ENCODE measurements at places on chromosomes 16 and 17. TPM values are rescaled to one million over a fixed set of nuclear protein-coding genes. Genes with fewer than 3 reads are reported as not detected.

- DNase-seq: no peak
These were observed 41.7 kb downstream of the EFCAB5 start for GRCh38 chr17:29982991-29983653.

- DNase-seq: no peak
These were observed 17.1 kb upstream of the CCR7 start for GRCh38 chr17:40582328-40582901.

DNA sequence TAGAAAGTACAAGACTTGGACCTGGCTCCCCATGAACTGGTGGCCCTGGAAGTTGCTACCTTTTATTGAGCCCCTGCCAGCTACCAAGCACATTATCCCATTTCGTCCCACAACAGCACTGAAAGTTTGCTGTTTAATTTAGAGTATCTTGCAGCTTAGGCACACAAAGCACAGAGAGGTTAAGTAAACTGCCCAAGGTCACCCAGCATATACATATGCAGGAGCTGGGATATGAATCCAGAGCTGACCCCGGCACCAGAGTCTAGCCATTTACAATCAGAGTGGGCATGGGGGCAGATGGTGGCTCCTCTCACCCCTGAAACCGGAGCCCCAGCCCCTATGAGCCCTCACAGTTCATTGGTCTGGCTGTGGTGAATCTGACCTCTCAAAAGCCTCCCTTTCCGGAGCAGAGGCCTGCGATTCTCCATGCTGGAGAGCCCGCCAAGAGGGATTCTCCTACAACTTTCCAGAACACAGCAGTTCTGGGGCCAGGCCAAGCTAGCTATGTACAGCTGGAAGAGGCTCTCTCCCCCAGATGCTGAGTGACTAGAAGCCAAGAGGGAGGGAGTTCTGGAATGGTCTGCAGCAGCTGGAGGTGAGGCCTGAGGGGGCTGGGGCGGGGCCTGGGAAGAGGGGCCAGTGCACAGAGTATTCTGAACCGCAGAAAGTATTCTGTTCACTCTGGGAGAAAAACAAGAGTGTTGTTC lies 58.3 kb downstream of the SREBF1 start:
- DNase-seq: no peak

- no peak for DNase-seq
These were observed 27.7 kb downstream of the ABCC1 start for GRCh38 chr16:15976929-15977637.

- no peak for DNase-seq
These were observed 618.7 kb downstream of the KCNJ18 start for GRCh38 chr17:22310717-22311686.

- DNase-seq: no peak
These were observed 115.3 kb downstream of the OR1D5 start for GRCh38 chr17:2947996-2948550.

GRCh38 chr17:17987901-17988300 lies 15.2 kb downstream of the DRC3 start:
- no peak for DNase-seq

GRCh38 chr17:2227025-2227699 lies 76.4 kb downstream of the SMG6 start:
- DNase-seq: no peak

- peak; percentile 64 for DNase-seq
These were observed 1.3 kb downstream of the SLC43A2 start for GRCh38 chr17:1627182-1627981.

DNA sequence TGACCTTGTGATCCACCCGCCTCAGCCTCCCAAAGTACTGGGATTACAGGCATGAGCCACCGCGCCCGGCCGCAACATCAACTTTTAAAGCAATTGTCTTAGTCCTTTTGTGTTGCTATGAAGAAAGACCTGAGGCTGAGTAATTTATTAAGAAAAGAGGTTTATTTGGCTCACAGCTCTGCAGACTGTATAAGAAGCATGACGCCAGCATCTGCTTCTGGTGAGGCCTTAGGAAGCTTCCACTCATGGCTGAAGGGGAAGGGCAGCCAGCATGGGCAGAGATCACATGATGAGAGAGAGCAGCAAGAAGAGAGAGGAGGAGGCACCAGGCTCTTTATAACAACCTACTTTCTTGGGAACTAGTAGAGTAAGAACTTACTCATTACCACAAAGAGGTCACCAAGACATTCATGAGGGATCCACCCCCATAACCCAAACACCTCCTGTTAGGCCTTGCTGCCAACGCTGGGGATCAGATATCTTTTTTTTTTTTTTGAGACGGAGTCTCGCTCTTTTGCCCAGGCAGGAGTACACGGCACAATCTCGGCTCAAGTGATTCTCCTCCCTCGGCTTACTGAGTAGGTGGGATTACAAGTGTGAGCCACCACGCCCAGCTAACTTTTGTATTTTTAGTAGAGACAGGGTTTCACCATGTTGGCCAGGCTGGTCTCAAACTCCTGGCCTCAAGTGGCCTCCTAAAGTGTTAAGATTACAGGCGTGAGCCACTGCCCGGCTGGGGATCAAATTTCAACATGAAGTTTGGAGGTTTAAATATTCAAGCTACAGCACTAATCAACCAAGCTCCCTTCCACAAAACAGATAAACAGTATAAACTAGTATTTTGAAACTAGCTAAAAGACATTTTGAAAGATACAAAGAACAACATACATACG lies 21.4 kb upstream of the GPT2 start:
- DNase-seq: no peak

- peak; percentile 34 for DNase-seq
These were observed 650.9 kb downstream of the TOX3 start for GRCh38 chr16:51896013-51896412.

DNA sequence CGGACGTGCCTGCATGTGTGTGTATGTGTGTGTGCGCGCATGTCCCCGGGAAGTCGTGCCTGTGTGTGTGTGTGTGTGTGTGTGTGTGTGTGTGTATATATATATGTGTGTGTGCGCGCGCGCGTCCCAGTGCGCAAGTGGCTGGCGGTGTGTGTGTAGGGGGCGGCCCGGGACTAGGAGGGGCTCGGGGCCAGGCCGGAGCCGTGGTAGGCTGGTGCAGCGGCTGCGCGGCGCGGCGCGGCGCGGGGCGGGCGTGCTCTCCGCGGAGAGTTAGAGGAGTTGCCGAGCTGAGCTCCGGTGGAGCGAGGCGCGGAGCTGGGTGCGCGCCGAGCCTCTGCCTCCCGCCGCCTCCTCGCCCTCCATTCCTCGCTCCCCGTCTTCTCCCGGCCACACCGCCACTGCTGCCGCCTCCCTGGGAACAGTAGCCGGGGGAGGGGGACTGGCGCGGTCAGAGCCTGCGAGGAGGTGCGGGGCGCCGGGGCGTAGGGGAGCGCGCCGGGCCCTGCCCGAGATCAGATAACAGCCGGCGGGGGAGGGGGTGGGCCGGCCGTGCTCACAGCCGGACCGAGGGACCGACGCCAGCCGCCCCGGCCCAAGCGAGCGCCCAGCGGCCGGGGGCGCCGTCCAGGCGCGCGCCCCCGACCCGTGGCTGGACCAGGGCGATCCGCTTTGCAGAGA lies at the start of gene KCNJ12:
TSS of gene KCNJ12 (plus strand) at position 277 of the 678 bp plus-strand sequence. CDS start 38,986 bp downstream, outside the sequence.
- DNase-seq: no peak

DNA sequence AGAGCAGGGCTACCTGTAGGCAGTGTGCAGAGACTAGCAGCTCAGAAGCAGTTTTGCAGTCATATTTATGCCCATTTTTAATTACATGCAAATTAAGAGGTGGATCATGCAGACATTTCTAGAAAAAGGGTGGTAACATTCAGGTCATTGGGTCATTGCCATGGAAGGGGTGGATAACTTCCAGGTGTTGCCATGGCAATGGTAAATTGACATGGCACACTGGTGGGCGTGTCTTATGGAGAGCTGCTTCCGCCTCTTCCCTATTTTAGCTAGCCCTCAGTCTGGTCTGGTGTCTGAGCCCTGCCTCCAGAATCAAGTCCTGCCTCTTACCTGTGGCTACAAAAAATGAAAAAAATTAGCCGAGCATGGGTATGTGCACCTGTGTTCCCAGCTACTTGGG lies 2.8 kb upstream of the DNAI2 start:
- no peak for DNase-seq

DNA sequence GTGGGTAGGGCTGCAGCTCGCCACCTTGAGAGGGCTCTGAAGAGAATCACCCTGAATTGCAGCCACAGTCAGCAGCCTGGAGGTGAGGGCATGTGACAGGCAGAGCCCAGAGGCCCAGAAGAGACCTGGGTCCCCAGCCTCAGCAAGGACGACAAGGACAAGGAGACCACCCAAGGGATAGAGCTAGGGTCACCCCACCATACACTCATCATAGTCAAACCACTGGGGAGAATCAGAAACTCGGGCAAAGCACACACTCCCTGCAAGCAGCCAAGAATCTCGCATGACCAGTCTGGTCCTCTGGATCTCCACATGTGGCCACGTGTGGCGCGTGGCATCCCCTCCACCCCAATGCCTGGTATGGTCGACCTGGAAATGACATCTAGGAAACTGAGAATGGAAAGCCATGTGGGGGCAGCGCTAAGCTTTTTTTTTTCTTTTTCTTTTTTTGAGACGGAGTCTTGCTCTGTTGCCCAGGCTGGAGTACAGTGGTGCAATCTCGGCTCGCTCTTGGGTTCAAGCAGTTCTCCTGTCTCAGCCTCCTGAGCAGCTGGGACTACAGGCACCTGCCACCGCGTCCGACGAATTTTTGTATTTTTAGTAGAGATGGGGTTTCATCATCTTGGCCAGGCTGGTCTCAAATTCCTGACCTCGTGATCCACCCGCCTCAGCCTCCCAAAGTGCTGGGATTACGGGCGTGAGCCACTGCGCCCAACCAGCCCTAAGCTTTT lies 4.6 kb upstream of the SPHK1 start:
- no peak for DNase-seq

DNA sequence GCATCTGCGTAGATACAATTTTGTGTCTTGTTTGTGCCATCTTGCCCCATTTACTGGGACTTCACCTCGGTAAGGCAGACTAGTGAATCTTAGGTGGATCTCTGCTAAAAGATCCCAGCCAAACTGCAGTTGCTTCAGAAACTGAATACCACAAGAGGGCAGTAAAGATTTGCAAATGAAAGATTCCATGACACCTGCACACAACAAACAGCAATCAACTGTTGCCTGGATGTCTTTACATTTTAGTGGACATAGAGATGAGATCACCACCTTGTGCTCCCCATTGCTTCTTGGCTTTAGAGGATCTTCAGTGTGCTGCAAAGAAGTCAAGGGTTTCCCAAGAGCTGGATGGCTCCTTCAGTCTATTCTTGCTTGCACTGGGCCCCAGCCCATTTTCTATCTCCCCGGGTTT lies 119.2 kb upstream of the CACNG5 start:
- no peak for DNase-seq

DNA sequence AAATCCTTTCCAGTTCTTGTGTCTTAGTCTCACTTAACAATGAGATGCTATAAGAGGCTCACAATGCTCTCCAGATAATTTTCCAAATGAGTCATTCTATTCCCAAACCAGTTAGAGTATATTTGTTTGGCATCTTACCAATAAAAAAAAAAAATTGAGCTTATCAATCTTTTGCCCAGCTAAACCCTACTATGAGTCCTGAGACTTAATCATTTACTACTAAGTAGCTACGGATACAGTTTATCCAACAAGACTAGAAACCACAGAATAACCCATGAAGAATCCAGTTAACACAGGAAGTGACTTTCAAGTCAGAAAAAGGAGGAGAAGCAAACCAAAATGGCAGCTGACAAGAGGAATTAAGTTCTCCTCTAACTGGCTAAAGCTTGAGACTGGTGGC lies 330.3 kb upstream of the XYLT1 start:
- no peak for DNase-seq

GRCh38 chr16:80034948-80035663 lies 434.6 kb upstream of the MAF start:
- DNase-seq: no peak

DNA sequence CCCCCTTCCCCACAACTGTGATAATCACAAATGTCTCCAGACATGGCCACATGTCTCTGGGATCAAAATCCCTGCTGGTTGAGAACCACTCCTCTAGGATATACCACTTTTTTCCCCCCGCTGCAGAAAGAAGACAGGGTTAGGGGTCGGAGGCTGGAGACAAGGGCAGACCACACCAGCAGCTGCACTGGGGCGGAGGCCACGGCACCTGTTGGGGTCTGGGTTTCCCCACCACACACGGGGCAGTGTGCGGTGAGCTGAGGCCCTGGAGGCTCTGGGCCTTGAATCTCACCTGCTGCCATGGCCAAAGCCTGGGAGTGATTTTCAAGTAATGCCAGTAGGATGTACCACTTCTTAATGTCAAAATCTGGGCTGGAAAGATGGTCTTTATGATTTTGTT lies 320.5 kb downstream of the SNX29 start:
- no peak for DNase-seq

DNA sequence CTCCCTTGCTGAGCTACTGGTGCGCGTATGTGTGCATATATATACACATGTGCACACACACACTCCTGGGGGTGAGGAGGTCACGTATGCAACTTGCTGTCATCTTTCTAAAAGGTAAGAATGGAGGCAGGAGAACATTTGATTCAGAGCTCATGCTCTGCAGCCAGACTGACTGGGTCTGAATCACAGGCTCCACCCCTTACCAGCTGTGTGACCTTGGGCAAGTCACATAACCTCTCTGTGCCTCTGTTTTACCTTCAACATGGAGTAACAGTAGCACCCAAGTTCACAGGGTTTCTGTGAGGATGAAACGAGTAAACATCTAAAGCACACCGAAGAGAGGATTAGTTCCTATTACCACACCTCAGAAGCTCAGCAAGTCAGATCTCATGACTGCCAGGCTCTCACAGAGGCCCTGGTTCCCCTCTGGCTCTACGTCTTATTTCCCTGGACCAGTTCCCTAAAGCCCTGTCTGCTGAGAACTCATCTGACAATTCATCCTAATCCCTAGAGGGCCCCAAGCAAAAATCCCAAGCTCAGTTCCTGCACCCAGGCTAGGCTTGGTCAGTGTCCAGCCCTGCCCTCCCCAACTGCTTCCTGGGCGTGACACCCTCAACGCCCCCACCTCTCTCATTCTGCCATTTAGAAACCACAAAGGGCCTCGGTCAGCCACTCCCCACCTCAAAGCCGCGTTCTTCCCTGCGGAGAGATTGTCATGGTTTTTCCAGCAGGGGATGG lies 28.7 kb downstream of the ABR start:
- no peak for DNase-seq

The SLFN12L gene
- total RNA-seq: not detected

The NPIPB8 gene
- not detected for total RNA-seq

The EXOC3L1 gene
- total RNA-seq: 1.3 TPM

The PDILT gene
- not detected for total RNA-seq

The DUS1L gene
- 69.1 TPM for total RNA-seq

The EFNB3 gene
- total RNA-seq: 16.0 TPM

The SERPINF2 gene
- 1.6 TPM for total RNA-seq

The ABCA9 gene
- total RNA-seq: not detected

The PNMT gene
- 5.6 TPM for total RNA-seq

The PLLP gene
- total RNA-seq: 2.3 TPM

All from H1 (cell line).